ENCODE measurements at places on chromosomes 12 and 14.

GRCh38 chr14:32129124-32129523 lies 52.0 kb downstream of the ARHGAP5 start:
- no peak for DNase-seq

DNA sequence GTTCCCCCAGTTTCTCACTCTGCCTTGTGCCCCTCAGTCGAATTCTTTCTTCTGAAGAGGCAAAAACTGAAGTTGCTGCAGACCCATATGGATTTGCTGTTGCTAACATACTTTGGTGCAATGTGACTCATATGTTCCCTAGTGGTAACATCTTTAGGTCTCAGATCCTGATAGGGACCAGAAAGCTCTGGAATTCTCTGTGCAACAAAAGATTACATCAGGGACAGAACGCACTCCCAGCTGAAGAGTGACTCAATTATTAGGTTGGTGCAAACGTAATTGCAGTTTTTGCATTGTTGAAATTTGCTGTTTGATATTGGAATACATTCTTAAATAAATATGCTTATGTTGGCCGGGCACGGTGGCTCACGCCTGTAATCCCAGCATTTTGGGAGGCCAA lies 8.2 kb upstream of the DHRS2 start:
- DNase-seq: no peak

DNA sequence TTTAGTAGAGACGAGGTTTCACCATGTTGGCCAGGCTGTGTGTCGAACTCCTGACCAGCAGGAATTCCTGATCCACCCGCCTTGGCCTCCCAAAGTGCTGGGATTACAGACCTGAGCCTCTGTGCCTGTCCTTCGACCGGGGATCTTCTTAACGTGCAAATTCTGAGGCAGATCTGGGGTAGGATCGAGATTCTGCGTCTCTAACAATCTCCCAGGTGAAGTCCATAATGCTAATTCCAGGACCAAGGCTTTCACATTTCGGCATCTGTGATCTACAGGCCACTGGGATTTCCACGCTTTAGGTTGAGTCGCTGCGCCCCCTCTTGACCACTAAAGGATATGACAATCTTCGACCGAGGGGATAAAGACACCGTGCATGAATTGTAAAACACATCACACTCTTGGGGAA lies 24.8 kb downstream of the FOS start:
- DNase-seq: peak; percentile 45

DNA sequence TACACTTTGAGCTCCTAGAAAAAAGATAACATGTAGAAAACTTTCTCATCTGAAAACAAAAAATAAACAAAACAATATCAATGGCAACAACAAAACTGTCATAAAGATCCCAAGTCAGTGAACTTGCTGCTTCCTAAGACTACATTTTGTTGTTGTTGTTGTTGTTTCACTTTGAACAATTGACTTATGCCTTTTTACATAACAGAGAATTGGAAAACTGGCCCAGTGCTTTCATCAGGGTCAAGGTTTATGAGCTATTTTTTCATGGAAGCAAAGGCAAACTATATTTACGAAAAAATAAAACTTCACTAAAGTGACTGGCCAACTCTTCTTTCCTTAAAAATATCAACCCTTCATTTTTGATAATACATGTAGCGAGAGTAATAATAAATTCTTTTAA lies 6.3 kb downstream of the DCN start:
- DNase-seq: no peak

- DNase-seq: no peak
Observed at GRCh38 chr12:132340266-132341035, 11.1 kb upstream of the GALNT9 start.

DNA sequence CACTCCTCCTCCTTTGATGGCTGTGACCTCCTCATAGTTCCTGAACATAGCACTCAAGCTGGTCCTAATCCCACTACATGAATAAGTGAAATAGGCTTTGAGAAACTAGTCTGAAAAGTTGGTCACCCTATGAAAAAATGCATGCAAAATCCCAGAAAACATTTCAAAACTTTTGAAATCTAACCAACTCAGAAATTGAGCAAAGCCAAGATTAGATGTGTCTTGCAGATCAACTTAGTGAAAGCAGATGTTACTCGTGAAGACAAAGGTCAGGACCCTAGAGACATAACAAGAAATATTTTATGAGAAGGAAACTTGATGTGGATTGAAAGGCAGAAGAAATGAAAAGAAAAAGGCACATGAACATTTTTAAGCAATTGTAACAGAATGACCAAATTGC lies 63.3 kb downstream of the TSHR start:
- DNase-seq: no peak

DNA sequence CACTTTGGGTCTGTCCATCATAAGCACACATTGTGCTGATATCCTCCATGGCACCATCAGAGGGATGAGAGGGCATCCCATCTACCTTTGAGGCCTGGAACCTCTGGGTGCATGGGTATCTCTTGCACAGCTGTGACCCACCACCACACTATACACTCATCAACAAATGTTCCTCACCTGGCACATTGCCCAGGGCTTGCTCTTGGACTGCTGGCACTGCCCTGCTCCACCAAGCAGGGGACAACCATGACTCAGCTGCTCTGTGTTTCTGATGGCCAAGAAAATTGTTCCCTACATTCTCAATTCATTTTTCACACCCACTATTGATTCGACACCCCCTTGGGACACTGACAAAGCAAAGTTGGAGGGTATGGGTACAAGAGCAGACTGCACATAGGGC lies 155.5 kb downstream of the PTPRO start:
- no peak for DNase-seq

DNA sequence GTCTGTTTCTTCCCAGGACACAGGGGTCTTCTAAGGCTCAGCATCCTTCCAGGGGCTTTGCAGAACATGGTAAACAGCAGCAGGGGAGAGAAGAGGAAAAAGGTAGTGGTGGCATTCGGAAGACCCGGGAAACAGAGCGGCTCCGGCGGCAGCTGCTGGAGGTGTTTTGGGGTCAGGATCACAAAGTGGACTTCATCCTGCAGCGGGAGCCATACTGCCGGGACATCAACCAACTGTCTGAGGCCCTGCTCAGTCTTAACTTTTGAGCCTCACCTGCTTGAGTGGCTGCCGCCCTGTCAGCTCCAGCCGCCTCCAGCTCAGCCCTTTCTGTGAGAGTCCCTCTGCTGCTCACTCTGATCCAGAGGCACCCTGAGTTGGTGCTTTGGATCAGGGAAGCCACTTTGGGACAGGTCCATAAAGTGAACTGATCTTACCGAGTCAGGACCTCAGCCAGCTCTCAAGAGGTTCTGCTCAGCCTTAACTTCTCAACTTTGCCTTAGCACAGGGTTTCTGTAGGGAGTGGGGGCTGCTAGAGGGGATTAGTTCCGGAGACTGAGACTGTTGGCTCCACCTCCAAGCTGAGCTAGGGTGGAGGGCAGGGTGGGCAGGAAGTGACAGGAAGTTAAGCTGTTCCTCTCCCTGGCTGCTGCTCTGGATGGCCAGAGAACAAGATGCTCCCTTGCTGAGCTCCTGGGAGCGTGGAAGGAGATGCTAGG lies 5.4 kb downstream of the SDR39U1 start:
- DNase-seq: no peak

GRCh38 chr12:124633365-124634362 lies 66.3 kb upstream of the NCOR2 start:
- DNase-seq: no peak

GRCh38 chr14:90572441-90573150 lies 175.8 kb downstream of the CALM1 start:
- DNase-seq: no peak

GRCh38 chr12:123242116-123242904 lies 9.1 kb downstream of the MTRFR start:
- no peak for DNase-seq

GRCh38 chr14:91693346-91693745 lies 38.5 kb downstream of the CATSPERB start:
- no peak for DNase-seq

GRCh38 chr14:89379006-89379405 lies 38.0 kb downstream of the FOXN3 start:
- DNase-seq: no peak

- no peak for DNase-seq
Observed at GRCh38 chr14:104446611-104447010, 133.0 kb upstream of the C14orf180 start.

- peak; percentile 43 for DNase-seq
Observed at GRCh38 chr14:50230701-50231474, 490 bp downstream of the SOS2 start.

DNA sequence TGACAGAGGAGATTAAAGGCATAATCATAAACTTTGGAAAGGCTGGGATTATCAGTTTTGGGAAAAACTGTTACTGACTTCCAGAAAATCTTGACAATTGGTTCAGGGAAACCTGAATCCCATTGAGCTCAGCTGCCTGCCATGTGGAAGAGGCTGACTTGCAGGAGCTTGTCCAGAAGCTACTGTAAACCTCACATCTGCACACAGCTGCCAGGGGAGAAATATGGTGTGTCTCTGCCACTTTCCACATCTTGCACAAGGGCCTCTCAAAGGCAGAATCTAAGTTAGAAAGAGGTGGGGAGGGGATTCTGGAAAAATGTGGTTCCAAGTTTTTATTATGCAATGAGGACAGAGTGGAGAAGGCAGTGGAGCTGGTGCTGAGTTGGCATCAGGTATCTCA lies 8.7 kb upstream of the BHLHE41 start:
- no peak for DNase-seq

- peak; percentile 44 for DNase-seq
Observed at GRCh38 chr14:94423453-94424056, 29.0 kb downstream of the SERPINA11 start.

- no peak for DNase-seq
Observed at GRCh38 chr14:67416810-67417209, 4.8 kb upstream of the PLEK2 start.

- DNase-seq: no peak
Observed at GRCh38 chr12:1819050-1819449, 1.3 kb upstream of the LRTM2 start.

- DNase-seq: no peak
Observed at GRCh38 chr14:104680056-104680805, 9.2 kb upstream of the INF2 start.

GRCh38 chr12:71392521-71393145 lies 47.0 kb upstream of the LGR5 start:
- DNase-seq: no peak

DNA sequence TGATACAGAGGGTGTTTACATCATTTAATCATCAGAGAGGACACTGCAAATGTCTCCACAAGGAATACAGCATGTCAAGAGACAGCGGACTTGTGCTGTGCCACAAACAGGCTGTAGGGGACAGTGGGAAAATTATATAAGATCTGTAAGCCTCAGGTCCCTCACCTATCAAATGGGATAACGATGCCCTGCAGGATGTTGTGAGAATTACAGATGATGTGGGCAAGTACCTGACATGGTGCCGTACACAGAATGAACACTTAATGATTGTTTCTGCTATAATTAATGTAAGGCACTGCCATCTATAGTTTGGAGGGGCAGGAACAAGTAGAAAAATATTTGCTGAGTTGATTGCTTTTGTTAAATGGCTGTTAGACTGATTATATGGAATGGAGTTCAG lies 81.9 kb upstream of the GTF2A1 start:
- no peak for DNase-seq

DNA sequence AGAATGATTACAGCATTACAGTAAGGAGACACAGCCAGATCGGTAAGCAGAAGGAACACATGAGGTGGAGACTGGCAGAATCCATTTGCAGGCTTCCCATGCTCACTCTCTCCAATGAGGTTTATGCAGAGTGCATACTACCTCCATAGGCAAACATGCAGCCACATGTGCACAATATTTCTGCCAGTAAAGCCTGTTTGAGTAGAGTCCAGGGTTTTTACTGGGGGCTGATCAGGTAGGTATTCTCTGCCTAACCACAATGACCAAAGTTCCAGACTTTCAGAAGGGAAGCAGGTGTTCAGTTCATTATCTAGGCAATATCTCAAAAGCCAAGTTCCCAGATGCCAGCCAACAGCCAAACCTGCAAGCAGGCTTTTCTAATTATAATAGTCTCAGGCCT lies 31.1 kb downstream of the INTS13 start:
- DNase-seq: no peak

DNA sequence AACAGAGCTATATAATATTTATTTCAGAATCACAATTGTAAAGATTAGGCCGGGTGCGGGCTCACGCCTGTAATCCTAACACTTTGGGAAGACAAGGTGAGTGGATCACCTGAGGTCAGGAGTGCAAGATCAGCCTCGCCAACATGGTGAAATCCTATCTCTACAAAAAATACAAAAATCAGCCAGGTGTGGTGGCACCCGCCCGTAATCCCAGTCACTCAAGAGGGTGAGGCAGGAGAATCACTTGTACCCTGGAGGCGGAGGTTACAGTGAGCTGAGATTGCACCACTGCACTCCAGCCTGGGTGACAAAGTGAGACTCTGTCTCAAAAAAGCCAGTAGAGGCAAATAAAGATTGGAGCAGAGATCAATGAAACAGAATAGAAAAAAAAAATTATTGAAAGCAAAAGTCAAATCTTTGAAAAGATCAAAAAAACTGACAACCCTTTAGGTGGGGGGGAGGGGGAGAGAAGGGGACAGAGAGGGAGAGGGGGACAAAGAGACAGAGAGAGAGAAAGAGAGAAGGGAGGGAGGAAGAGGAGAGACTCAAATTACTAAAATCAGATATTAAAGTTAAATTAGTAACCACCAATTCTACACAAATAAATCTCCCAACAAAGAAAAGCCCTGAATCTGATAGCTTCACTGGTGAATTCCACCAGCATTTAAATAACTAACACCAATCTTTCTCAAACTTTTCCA lies 52.4 kb upstream of the AP4S1 start:
- DNase-seq: no peak

- DNase-seq: no peak
Observed at GRCh38 chr12:69168828-69169227, 70.5 kb upstream of the CPSF6 start.

GRCh38 chr12:44842669-44843068 lies 33.4 kb downstream of the NELL2 start:
- DNase-seq: no peak

- DNase-seq: no peak
Observed at GRCh38 chr12:39272871-39273655, 169.9 kb downstream of the KIF21A start.

DNA sequence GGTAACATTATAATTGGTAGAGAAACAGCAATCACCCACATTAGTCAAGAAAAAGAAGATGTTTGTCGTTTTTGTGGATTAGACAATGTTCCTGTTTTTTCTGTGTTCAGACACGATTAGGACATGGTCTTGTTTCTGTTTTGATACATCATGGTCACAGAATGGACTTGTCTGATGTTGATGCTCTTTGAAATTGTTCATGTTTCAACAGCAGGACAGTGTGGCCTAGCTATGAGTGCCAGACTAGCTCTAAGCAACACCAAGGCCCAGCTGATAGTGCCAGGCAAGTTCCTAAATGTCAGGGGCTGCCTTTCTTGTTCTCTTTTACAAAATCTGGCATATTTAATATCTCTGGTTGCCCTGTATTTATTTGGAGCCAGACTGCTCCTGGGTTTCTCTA lies 40.9 kb upstream of the TOMM20L start:
- DNase-seq: no peak

- no peak for DNase-seq
Observed at GRCh38 chr12:112126911-112127310, 1.6 kb downstream of the TRAFD1 start.
